ENCODE measurements at places on chromosomes 4 and X.

- no peak for DNase-seq
Observed at GRCh38 chr4:10061650-10062415, 40.5 kb upstream of the SLC2A9 start.

GRCh38 chrX:17537723-17538243, 162.8 kb downstream of the NHS start:
- no peak for DNase-seq

- no peak for DNase-seq
Observed at GRCh38 chr4:87497159-87497558, 32.0 kb downstream of the SPARCL1 start.

DNA sequence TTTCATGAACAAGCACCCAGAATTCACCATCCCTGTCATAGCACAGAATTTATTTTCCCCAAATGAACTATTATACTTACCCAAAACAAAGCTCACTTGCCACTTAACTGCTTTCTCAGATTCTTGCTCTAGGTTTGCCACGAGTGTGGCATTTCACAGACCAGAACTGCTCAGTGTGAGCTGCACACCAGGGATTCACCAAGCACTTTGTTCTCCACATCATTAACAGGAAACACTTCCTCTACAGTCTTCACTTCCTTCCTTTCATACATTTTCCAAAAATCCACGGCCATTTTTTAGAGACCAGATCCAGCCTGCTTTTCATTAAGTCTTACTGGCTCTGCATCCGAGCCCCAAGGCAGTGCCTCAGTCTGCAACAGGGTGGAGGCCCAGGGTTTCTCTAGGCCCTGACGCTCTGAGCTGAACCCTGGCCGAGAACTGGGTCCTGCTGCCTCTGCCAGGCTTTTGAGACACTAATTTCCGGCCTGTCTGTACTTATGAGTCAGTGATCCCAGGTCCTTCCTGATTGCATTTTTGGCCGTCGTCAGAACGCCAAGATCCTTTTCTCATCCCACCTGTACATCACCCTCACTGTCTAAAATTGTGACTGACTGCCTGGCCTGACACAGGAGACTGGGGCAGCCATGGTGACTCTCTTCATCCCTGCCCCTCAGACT, 67.6 kb upstream of the MTNR1A start:
- DNase-seq: no peak

GRCh38 chrX:119236623-119237561, 807 bp downstream of the PGRMC1 start:
- no peak for DNase-seq

- no peak for DNase-seq
Observed at GRCh38 chr4:105197777-105198176, 51.1 kb downstream of the TET2 start.

DNA sequence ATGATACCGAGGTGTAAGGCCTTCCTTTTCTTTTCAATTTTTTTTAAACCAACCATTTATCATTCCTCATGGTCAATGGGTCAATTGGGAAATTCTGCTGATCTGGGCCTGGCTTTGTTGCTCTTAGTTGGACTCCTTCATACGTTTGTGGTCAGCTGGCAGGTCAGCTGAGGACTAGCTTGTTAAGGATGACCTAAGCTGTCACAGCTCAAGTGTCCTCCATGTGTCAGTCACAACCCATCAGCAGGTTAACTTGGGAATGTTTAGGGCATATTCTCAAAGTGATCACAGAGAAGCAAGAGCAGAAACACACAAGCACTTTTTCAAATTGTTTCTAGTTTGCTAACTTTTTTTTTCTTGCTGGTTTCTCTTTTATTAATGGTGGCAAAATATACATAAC, 117.4 kb upstream of the MAB21L2 start:
- DNase-seq: no peak

DNA sequence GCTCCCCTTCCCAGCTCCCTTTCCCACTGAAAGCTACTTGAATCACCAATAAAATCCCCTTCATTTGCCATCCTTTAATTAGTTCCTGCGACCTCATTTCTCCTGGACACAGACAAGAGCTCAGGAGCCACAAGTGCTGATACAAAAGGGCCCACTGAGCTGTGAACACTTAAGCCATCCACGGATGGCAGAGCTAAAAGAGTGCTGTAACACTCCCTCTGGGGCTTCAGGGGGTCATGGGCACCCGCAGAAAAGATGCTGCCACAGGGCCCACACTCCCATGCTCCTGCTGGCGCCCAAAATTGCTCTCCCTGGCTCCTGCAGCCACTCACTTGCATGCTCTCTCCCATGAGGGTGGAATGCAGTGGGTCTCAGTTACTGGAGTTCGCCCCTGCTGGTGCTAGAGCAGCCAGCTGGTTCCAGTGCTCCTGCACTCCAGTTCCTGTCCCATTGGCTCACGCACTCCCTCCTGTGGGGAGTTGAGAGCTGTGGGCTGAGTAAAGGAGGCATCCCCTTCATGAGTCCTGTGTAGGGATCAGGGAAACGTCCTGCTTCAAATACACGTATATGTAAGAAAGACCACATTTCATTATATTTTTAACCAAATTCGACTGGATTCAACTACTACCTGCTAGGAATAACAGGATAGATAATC, 1291.0 kb downstream of the ARAP2 start:
- DNase-seq: no peak

- no peak for DNase-seq
Observed at GRCh38 chr4:67576538-67576937, 18.0 kb downstream of the STAP1 start.

DNA sequence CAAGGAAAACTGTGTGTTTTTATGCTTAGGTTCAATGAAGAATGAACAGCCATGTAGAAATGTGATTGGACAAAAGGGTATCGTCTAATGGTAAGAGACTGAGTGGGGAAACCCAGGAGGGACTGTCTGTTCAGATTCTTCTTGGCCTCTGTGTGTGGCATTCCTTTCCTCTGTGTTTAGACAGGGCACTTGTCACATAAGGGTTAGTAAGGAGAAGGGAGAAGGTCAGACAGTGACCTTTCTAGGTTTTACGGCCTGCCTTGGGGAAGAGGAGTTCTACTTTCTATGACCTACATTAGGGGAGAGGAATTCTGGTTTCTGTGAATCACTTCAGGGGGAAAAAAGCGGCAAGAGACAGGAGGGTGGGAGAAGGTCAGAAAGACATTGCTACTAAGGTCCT, 119.5 kb downstream of the GC start:
- no peak for DNase-seq

GRCh38 chr4:1087371-1087770, 26.0 kb downstream of the RNF212 start:
- DNase-seq: no peak

DNA sequence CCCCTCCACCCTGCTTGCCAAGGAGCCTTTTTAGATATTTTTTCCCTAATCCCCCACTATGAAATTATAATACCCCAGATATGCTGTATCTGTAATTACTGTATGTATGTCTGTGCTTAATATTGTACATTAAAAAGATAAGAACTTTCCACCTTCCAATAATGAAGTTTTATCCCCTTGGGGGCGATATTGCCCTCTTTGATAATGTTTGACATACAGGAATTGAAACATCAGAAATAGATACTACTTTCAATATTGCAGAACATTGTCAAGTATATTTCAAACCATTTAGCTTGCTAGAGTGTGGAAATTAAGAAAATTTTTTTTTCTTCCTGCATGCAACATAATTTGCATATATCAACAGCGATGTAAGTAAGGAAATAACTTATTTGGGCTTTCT, 58.9 kb downstream of the NAF1 start:
- no peak for DNase-seq
